ENCODE measurements at places on chromosomes 11 and 22.

DNA sequence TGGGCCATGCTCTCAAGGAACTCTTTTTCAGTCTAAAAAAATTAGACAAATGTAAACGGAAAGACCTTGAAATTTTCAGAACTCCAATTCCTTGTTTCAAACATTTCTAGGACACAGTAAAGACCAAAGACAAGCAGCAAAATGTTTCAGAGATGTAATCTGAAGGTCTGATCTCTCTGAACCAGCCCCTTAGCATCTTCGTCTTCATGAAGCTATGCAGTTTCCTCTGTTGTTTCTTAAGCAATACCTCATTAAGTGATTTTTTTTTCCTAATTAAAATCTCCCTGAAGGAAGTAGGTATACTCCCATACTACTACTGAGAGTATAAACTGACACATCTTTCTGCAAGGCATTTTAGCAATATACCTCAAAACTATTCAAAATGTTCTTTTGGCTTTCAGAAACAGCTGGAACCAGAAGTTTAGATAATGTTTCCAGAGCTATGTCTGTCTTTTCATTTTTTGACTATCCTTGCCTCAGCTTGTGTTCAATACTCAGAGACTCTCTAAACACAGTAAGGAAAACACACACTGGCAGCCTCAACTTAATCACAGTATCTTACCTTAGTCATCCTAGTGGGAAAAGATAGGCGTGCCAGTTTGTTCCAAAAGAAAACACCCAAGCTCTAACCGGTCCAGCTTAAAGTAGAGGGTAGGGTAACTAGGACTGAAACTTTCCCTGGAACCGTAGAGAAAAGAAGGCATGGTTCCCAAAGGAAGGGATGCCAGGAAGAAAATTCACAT lies 25.1 kb downstream of the SBF2 start:
- DNase-seq, result no peak

GRCh38 chr22:40651057-40651456 lies 14.5 kb upstream of the MRTFA start:
- DNase-seq, result no peak

- DNase-seq, result no peak
Observed at GRCh38 chr22:47102081-47102480, 339.6 kb downstream of the TBC1D22A start.

DNA sequence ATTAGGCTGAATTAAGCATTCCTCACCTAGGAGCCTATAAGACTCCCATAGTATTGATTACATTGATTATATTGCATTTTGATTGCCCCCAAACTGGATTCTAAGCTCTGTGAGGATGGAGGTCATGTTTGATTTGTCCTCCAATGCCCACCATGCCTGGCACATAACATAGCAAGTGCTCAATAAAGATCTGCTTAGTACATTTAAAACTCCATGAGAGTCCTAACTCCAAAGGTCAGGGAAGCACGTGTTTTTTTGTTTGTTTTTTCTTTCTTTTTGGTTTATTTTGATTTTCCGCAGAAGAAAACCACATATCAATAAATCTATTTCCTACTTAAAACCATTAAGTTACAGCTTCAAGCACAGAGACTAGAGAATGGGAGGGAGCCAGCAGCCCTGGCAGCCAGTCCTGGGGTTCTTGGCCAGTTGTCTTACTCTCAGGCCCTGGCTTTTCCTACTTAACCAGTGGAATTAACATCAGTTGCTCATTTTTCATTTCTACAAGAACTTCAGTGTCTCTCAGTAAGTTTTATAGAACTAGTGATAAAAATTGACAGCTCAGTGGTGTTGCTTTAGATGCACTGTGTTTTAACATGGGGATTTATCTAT lies 429.9 kb upstream of the CCDC90B start:
- no peak for DNase-seq

GRCh38 chr11:71454470-71455113 lies 1.6 kb downstream of the NADSYN1 start:
- DNase-seq, result no peak

DNA sequence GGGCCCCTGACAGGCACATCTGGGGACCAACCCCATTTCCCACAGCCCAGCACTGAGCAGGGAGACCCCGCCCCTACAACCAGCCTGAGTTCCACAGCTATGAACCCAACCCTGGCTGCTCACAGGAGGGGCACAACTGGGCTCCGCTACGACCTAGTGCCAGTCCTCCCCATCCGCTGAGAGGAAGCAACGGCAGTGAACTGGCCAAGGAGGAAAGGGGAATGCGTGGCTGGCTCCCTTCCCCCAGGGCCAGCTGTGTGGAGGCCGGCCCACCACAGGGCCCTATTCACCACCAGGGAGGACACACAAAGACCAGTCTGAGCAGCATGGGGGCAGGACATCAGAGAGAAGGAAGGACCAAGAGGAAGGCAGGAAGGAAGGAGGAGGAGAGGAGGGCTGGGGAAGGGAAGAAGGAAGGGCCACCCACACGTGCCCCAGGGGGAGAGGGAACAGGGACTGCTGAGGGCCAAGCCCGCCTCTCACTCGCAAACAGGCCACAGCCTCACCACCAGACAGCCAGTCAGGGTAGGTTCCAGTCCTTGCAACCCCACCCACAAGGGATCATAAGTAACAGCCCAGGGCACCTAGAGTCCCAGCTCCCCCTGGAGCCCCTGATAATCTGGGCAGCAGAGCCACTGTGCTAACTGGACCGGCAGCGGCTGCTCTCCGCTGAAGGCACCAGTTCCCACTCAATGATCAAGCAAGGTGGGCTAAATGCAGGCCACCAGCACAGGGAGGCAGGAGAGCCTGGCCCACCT lies 8.5 kb upstream of the GAL3ST1 start:
- DNase-seq, result no peak

- DNase-seq, result no peak
Observed at GRCh38 chr22:41642331-41643110, 21.4 kb downstream of the XRCC6 start.

DNA sequence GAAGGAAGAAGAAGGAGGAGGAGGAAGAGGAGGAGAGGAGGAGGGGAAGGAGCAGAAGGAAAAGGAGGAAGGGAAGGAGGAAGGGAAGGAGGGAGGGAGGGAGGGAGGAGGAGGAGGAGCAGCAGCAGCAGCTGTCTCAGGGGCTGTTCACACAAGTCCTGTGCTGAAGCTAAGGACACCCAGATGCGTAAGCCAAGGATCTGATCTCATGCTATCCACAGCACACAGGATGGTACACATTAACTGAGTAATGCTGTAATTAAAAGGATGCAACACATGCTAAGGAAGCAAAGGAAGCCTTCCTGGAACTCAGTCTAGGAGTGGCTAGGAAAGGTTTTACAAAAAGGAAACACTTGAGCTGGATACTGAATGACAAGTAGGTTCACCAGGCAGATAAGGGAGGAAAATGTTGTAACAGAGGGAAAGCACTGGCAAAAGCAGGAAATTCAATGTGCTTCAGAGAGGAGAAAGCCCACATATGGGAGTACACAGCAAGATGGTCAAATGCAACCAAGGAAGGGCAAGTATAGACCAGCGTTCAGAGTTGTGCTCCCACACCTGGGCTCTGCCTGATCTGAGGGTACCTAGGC lies 32.0 kb downstream of the TRIM66 start:
- DNase-seq, result no peak

DNA sequence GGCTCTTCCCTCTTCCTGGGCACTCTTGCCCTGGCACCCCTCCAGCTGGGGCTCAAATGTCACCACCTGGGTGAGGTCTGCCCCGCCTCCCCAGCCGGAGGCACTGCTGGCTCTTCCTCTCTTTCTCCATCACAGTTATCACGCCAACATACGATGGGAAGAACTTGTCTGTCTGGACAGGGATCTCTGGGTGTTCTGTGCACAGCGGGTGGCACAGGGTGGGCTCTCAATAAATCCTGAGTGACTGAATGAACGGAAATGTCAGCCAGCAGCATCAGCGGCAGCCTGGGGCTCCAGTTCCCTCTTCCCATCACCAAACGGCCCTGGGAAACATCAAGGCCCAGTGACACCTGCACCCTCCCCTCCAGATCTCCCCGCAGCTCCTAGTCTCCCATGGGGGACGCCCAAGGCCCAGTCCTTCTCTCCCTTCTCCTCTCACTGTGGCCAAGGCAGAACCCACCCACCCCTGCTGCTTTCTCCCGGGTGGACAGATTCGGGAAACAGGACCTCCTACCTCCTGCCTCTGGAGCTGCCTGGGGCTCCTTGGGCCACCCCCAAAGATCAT lies 440 bp upstream of the SLC25A45 start:
- no peak for DNase-seq

DNA sequence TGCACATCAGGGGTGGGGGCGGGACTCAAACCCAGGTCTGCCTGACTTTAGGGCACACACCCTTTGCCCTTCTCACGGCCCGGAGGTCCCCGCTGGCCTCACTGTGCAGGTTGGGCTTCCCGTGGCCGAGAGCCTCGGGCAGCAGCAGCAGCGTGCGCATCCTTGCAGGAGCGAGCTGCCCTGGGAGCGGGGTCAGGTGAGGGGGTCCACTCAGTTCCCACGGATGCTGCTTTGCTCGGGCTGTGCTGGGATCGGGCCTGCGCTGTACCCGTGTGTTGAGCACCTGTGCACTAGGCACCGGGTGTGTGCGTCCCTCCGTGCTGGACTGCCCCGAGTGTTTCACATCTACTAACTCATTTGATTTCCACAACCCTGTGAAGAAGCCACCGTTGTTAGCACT lies 25.1 kb downstream of the PRR5 start:
- no peak for DNase-seq

DNA sequence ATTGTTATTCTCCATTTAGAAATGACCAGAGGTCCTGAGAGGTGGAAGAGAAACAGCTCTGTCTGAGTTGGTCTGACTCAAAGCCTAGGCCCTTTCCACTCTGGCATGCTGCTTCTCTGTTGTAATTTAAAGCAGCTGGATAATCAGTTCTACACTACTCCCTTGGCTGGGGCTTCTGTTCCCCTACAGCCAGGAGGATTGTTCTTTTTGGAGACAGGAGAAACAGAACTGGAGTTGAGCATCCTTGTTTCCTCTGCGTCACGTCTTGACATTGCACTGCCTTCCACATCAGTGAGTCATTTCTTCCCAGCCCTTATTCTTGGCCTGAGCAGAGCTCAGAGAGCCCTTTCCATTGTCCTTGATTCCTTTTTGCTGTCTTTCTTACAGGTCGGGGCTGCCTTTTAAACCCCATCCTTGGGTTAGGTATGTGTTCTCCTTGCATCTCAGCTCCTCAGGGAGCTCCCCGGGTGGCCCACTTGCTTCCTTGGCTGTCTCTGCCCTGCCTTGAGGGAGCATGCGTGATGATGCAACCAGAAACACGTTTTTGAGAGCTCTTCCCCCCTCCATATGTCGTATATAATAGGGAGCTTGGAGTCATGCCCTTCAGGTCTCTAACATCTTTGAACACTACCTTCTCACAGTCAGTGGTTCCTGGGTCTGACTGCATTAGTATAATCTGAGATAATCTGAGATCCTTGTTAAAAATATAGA lies 35.7 kb downstream of the CYB5R2 start:
- peak; percentile 18 for DNase-seq

- no peak for DNase-seq
Observed at GRCh38 chr11:13009476-13009920, 382 bp downstream of the RASSF10 start.

- DNase-seq, result no peak
Observed at GRCh38 chr11:128488471-128488870, 98.9 kb downstream of the ETS1 start.

DNA sequence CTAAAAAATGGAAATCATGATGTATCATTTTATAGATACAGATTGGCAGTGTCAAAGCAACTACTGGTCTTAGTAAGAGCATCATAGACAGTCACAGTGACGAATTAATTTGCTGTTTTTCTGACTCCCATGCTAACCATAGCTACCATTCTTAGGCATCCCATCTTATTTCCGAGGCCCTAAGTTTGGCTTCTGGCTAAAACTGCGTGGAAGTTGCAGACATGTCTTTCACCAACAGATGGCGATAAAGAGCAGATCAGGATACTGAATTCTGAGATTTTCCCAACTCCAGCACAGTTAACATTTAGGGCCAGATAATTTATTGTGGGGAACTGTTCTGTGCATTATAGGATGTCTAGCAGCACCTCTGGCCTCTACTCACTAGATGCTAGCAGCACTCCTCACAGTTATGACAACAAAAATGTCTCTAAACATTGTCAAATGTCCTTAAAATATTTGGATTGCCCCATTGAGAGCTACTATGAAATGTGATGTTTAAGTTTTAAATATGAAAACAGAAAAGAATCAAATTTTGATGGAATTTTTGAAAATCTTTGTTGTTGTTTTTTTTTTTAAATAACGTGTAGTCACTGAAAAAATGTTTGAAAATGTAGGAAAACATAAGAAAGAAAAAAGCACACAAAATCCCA lies 16.3 kb downstream of the OR2AG2 start:
- DNase-seq, result peak; percentile 64

GRCh38 chr11:107573438-107573837 lies 7.9 kb upstream of the ALKBH8 start:
- DNase-seq, result no peak

DNA sequence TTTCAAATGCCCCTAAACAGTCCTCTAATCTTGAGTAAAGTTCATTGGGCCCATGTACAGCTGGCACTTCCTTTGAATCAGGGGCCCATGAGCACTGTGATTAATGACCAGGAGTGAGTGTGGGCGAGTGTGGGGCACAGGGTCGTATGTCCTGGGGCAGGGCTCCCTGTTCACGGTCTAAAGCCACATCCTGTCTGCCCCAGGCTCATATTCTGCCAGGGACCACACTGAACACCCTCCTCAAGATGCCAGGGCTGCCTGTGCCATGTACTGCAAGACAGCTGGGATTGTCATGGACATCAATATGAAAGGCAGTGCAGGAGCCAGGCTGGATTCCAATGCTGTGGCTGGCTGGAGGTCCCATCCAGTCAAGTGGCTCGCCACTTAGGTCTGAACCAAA lies 130.5 kb downstream of the KIRREL3 start:
- DNase-seq, result no peak

DNA sequence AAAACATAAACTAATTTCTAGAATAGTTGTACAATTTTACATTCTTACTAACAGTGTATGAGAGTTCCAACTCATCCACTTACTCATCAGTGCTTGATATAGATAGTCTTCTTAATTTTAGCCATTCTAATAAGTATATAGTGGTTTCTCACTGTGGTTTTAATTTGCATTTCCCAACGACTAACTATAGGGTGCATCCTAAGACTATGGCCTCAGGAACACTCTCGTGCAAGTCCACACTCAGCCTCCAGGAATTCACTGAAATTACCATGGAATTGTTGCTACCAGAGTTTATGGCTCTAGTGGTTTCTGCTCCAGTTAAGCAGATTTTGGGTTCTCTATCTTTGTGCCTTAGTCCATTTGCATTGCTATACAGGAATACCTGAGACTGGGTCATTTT lies 60.1 kb upstream of the GUCY1A2 start:
- no peak for DNase-seq

All from urothelium cell line (cell line).